ENCODE measurements at places on chromosomes 4 and X. TPM values are rescaled to one million over a fixed set of nuclear protein-coding genes. Genes with fewer than 3 reads are reported as not detected.

GRCh38 chrX:57156397-57157049 is 19.3 kb upstream of the SPIN2A start:
- peak; percentile 15 for DNase-seq

DNA sequence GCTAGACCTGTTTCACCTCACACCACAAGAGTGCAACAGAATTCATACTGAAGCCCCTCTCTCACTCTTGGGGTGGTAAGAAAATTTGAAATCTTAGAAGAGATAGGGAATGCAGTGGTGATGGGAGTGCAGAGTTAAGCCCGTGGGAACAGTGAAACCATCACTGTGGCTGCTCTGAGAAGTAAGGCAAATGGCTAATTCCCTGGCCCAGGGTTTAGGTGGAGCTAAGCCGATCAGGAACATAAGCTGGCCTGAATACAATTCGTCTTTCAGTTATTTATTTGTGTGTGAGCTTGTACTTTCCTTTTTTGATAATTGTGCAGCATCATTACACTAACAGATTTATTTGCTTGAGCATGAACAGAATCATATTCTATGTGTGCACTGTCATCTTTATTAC is 1070.6 kb downstream of the STPG2 start:
- DNase-seq = no peak

DNA sequence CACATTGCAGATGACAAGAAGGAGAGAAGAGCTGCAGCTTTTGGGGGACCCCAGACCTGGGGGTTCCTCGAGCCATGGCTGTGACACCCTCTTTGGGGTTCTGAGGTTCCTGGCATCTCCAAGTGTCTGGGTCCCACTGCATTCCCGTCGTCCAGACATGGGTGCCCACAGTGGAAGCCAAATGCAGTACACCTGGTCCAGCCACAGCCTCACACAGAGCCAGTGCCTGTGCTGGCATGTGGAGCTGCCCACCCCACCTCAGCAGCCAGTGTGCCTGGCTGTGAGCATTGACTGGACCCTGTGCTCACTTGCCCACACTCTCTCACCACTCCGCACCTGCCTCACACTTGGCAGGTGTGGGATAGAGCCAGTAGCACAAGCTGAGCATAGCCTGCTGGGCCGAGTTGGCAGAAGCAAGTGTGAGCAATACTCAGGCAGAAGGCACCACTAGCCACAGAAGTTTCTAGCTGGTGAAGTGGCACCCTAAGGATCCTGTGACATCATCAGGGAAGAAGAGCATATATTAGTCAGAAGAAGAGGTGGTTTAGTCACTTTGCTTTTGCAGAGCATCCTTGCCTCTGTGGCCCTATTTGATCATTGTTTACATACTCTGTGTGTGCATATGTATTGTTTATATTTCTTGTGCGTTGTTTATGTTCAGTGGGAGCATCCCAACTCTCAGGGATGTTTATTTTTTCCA is 65.0 kb upstream of the MAGEB2 start:
- peak; percentile 48 for DNase-seq

DNA sequence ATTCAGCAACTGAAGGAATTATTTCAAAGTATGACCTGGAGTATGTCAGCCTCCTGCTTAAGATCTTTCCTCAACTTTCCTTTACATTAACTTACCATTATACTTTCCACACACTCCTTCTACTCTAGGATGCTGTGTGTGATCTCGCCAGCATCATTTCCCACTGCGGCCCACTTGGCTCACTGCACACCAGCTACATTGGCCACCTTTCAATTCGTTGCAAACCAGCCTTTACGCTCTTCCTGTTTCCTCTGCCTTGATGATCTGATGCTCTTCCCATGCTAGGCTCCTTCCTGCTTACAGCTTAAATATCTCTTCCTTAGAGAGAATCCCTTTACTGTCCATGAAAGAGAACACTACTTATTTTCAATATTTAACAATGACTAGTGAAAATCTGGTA is 95.1 kb downstream of the GPM6A start:
- DNase-seq = no peak

DNA sequence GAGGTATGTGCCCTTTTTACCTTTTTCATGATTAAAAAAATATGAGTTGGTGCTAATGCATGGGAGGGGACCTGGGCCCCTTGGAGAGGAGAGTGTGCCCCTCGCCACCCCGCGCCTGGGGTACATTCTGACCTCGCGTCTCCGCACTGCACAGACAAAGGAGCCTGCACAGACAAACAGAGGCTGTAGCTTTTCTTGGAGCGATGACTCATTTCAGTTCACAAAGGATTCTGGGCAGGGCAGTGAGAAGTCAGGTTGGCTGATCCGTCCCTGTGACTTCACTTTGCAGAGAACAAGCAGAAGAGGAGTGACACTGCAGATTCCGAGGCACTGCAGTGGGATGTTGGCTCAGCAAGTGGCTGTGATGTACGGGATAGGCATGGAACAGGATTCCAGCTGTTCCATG is 82.9 kb downstream of the STOX2 start:
- peak; percentile 70 for DNase-seq

- DNase-seq = no peak
Measured at GRCh38 chr4:170446782-170447181, 357.0 kb upstream of the AADAT start.

- DNase-seq = no peak
Measured at GRCh38 chrX:150507251-150507856, 61.1 kb upstream of the MTM1 start.

GRCh38 chr4:26088433-26088928 is 174.5 kb downstream of the SMIM20 start:
- DNase-seq = peak; percentile 79

DNA sequence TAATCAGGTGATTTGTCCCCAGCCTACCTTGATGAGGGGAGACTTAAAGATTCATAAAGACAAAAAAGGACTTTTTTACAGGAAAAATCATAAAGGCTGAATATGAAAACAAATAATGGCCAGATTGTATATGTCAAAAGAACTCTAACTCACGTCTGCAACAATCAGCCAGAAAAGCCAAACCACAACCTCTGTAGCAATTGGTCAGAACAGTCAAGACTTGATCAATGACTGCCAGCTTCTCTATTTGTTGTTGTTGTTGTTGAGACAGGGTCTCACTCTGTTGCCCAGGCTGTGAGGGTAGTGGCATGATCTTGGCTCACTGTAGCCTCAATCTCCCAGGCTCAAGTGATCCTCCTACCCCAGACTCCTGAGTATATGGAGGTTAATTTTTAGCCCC is 35.9 kb upstream of the PPA2 start:
- no peak for DNase-seq

- DNase-seq = no peak
Measured at GRCh38 chr4:90715242-90715641, 588.0 kb downstream of the CCSER1 start.

- no peak for DNase-seq
Measured at GRCh38 chr4:159508917-159509500, 406.1 kb downstream of the RAPGEF2 start.

DNA sequence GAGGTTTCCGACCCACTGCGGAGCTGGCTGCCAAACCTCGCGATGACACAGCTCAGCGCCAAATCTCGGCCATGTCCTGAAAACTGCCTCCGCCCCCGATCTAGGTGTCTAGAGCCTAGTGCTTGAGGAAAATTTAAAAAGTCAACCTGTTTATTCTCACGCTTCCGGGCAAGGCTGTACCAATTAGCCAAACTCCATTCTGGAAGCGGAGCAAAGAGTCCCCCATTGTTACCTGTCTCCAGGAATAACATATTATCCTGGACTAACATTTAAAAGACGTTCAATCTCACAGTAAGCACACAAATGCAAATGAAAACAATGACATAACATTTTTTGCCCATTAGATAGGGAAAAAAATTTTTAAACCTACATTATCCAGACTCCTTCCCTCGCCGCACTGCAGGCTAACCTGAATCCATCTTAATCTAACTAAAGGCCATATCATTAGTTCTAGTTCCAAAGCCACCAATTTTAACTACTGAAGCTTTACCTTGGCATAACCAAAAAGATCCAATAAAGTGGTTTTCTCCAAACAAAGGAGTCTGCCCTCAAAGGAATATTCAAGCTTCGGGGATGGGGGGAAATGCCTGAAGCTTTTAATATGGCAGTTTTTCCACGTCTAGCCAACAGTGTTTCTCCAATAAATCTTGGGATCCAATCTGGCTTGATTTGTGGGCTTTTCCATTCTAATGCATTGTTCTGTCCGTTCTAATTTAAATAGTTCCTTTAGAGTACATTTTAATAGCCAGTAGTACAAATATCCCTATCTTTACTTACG is 1.9 kb downstream of the HUWE1 start:
- no peak for DNase-seq

- no peak for DNase-seq
Measured at GRCh38 chr4:125505621-125506020, 190.9 kb downstream of the FAT4 start.

DNA sequence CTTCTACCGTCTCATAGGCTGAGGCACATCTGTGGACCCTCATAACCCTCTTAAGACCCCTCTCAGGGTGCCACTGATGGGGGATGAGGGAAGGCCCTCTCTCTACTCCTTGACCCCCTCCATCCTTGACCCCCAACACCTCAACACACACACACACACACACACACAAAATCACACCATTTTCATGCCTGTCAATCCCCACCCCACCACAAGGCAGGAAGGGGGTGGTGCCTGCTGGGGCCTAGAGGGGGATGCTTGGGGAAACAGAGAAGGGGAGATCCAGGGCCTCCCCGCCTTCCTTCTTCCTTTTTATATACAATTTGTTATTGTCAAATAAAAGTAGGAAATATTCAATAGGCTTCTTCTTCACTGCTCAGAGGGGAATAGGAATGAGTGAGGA is 1.2 kb upstream of the EBP start:
- no peak for DNase-seq

GRCh38 chr4:38400946-38401345 is 263.1 kb upstream of the KLF3 start:
- DNase-seq = no peak

- DNase-seq = no peak
Measured at GRCh38 chrX:31099536-31100090, 27.8 kb upstream of the FTHL17 start.

DNA sequence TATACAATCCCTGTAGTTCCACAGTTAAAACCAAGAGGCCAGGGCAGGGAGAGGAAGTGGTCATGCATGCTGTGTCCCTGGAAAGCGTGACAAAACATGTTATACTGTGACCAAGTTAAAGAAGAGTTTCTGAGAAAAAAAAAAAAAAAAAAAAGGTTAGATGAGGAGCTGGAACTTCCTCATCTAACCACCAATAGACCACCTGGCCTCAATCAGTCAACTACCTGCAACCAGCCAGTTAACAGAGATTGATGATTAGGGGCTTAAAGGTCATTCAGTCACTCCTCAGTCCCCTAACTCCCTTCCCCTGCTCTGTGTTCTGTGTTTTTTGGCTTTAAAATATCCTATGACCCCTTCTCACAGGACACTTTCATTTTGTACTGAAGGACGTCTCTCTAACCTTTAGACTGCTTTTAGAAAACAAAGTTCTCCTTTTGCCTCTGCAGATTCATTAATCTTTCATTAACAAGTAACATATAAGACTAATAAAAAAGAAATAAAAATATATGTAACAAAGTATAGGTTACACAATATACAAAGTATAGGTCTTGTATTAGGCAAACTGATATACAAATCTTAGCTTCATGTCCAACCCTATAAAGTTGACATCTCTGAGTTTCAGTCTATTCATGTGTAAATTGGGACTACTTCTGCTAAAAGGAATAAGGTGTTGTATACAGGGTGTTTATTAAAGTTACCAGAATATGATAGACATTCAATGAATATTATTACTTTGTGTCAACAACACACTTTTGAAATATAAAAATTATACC is 179.1 kb upstream of the NDST4 start:
- DNase-seq = no peak

DNA sequence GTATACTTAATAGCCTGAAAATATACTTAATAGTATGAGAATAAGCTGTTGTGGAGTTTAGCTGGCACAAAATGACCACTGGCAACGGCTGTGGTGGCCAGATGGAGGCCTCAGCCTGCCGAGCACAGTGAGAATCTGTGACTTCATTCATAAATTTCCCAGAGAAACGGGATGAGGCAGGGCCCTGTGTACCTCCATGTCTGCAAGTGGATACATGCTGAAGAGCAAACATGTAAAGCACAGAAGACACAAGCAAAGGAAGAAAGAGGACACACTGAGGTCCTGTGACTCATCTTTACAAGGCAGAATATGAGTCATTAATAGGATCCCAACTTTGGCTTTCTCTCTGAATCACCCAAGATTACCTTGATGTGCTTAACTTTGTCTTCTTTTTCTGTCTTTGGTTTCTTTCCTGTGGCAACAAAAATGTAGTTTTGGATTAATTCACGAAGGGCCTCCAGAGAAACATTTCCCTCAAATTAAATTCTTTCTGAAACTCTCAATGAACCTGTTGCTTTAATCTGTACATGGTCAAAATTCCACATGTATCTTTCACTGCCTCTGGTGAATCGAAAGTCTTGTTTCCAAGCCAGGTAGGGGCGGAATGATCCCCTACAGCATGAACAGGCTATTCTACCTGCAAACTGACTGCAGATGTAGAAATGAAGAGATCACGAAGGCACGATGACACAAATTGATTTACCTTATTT is 56.4 kb downstream of the IRF2 start:
- DNase-seq = peak; percentile 90

GRCh38 chr4:64781737-64782326 is 372.6 kb upstream of the TECRL start:
- DNase-seq = peak; percentile 29

- no peak for DNase-seq
Measured at GRCh38 chr4:153450544-153450917, 15.6 kb upstream of the TMEM131L start.

GRCh38 chrX:38940547-38940946 is 139.3 kb downstream of the MID1IP1 start:
- no peak for DNase-seq

- DNase-seq = no peak
Measured at GRCh38 chr4:63460075-63460474, 949.2 kb downstream of the TECRL start.

DNA sequence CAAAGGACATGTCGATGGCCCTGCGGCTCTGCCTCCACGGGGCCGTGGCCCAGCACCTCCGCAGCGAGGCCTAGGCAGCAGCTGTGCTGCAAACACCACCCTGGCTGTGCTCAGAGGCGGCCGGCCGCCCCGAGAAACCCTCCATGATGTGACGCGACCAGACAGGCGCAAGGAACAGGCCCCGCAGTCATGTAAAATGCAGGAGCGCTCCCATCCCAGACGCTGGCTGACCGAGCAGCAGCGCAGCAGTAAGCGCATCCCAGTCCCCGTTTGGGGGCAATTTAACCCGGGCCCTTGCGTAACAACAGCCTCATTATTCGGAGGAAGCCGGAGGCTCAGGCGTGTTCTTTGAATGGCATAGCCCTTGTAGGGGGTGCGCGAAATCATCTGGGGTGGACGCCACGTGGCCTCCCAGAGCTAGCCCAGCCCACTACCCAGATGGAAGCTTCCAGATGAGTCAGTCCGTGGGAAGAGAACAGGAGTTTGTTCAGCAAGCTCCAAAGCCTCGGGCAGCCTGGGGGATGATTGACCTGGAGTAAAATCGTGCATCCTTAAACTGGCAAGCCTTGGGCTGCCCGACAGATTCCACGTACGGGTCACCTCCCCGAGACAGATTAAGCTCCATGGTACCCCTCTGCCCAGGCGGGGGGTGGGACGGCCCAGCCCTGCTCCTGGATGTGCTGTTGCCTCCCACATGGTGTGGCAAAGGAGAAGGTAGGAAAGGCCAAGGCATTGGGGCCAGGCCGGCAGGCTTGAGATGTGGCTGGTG is 124.0 kb downstream of the HMX1 start:
- no peak for DNase-seq

ARFIP1 gene
- total RNA-seq = 43.1 TPM

ATP1B4 gene
- not detected for total RNA-seq

TMEM156 gene
- 0.46 TPM for total RNA-seq

GALNTL6 gene
- not detected for total RNA-seq

NPFFR2 gene
- total RNA-seq = not detected

SETD7 gene
- 67.7 TPM for total RNA-seq

Measured in HFFc6 (cell line).